ENCODE measurements at places on chromosomes 5 and 9.

- DNase-seq = no peak
These were observed 79.4 kb downstream of the SLCO4C1 start for GRCh38 chr5:102216678-102217077.

- DNase-seq = no peak
These were observed 487.9 kb upstream of the DAP start for GRCh38 chr5:11248966-11249365.

DNA sequence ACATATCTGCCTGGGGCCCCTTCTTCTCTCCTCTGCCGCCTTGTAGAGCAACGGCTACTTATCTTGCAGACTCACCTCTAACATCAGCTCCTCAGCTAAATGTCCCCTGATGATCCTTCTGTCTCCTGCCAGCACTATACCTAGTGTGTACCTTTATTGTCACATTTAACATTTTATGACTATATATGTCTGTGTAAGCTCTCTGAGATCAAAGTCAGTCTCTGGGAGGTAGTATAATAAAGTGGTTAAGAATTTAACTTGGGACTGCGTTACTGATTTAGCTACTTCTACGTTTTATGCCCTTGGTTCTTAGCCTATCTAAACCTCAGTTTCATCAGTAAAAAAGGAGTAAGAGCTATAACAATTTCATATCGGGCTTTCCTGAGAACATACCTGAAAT, 2.2 kb downstream of the TMED7 start:
- DNase-seq = no peak

- DNase-seq = no peak
These were observed 55.5 kb upstream of the SPATA31C2 start for GRCh38 chr9:88193766-88194165.

DNA sequence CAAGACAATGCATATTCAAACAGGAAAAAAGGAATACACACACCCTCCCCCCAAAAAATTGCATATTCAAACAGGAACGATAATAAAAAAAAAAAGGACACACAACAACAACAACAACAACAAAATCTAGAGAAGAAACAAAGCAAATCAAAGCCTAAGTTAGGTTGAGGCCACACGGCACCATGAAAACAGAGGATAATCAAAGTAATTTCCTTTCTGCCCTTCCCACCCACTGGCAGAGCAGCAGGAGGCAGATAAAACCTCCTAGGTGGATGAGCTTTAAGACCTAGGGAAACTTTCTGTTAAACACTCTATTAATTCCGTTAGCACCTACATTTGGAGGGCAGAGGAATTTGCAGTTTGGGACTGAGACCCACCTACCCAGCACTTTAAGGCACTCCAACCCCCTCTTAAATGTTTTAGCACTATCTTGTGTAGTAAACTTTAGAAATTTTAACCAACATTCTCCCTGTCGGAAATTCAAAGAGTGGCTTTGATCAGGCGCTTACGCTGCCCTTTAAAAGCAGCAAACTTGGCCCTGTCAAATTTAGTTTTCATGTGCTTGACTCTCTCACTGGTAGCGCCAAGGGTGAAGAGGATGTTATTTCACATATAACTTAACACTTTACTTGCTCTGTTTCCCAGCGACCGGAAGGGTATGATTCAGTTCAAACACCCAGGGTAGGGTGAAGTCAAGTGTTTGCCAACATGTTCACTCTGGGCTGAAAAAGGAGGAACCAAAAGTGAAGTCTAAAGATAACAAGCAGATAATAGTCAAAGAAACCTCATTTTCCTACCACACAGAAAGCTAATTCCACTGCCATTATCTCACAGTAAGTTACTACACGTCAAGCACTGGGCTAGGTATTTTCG, 9.2 kb downstream of the ENC1 start:
- DNase-seq = no peak

DNA sequence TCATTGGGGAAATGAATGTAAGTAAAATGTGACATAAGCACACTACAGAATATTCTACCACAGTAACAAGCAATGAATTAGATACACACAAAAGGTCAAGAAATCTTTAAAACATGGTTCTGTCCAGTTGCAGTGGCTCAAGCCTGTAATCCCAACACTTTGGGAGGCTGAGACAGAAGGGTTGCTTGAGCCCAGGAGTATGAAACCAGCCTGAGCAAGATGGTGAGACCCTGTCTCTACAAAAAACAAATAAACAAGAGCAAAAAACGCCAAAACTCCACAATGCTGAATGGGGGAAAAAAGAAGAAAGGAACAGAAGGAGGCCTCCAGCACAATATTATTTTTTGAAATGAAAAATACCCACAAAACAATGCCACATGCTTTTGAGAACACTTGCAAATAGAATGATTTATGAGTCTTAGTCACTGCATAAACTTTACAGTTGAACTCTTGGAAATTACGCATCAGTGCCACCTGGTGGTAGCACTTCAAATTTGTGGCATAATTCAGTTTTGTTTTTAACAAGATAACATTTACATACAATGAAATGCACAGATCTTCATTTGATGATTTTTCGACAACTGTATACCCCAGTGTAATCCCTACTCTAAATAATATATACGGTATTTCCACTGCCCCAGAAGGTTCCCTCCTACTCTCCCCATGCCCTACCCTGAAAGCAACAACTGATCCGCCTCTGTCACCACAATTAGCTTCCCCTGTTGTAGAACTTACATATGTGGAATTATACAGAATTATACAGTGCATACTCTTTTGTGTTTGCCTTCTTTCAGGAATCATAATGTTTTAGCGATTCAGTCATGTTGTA, 14.4 kb upstream of the SPINK4 start:
- DNase-seq = peak; percentile 69

DNA sequence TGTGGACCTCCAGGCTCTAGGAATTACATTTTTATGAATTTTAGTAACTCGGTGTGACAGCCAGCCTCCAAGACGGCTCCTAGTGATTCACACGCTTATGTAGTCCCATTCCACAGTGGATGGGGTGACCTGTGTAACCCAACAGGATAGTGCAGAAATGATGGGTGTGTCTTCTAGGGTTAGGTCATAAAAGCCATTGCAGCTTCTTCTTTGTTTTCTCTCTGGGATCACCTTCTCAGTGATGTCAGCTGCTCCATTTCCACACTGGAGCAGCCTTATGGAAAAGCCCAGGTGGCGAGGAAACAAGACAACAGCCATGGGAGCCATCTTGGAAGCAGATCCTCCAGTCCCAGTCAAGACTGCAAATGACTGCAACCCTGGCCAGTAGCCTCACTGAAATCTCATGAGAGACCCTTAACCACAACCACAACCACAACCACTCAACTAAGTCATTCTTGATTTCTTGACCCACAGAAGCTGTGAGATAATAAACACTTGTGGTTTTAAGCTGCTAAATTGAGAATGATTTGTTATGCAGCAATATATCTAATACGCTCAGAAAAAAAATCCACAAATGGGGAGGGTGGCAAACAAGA, 5.1 kb upstream of the GNPDA1 start:
- peak; percentile 72 for DNase-seq

DNA sequence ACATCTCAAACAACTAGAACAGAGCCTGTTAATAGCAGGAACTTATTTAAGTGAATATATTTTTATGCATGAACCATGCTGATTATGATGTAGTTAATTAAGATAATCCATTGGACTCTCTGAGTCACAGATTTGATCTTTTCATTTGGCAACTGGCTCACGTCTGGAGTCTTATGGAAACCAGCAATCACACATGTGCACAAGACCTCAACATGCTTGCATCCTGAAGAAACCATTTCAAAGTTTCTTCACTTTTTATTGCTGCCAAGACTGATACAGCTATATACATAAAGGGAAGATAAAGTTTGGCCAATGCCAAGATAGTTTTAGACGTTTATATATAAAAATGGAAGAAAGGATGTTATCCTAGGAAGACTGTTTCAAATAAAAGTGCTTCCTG, 13.3 kb upstream of the C9 start:
- no peak for DNase-seq

- peak; percentile 53 for DNase-seq
These were observed 101.1 kb downstream of the RGS3 start for GRCh38 chr9:113564498-113565237.

GRCh38 chr9:74494490-74494889, 2.6 kb upstream of the RORB start:
- no peak for DNase-seq

DNA sequence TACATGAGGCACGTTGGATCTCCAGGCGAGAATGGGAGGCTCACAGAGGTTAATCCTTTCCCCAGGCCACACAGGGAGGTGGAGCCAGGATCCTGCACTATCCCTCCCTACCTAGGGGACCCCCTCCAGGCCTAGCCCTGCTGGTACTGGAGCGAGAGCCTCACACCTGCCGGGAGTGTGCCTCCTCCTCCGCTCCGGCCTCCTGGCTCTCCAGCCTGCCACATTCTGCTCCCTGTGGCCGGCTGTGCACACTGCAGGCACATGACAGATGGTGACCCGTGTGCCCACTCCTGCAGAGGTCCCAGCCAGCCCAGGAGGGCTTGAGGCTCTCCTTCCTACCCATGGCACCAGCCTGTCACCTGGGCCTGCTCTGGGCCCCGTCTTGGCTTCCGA, 93.4 kb downstream of the RXRA start:
- no peak for DNase-seq

DNA sequence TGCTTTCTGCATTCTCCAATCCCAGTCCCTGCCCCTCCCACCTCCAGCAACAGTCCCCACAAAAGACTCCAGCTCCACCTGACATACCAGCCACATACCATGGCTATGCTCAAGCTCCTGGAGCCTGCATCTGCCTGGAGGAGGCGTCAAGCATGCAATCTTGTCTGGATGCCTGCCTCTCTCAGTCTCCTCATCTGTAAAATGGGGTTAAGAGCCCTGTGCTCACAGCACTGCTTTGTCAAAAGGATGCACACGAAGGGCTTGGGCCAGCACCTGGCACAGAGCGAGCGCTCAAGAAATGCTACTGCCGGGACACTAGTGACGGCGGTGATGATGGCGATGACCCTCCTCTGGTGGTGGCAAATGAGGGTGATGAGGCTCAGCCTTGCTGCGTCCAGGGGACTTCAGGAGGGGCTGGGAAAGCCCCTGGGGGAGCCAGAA, 202.9 kb upstream of the IER5L start:
- no peak for DNase-seq

- no peak for DNase-seq
These were observed 691.2 kb upstream of the CDH6 start for GRCh38 chr5:30502277-30502676.

- DNase-seq = no peak
These were observed 221.3 kb upstream of the SMC2 start for GRCh38 chr9:103872811-103873210.

DNA sequence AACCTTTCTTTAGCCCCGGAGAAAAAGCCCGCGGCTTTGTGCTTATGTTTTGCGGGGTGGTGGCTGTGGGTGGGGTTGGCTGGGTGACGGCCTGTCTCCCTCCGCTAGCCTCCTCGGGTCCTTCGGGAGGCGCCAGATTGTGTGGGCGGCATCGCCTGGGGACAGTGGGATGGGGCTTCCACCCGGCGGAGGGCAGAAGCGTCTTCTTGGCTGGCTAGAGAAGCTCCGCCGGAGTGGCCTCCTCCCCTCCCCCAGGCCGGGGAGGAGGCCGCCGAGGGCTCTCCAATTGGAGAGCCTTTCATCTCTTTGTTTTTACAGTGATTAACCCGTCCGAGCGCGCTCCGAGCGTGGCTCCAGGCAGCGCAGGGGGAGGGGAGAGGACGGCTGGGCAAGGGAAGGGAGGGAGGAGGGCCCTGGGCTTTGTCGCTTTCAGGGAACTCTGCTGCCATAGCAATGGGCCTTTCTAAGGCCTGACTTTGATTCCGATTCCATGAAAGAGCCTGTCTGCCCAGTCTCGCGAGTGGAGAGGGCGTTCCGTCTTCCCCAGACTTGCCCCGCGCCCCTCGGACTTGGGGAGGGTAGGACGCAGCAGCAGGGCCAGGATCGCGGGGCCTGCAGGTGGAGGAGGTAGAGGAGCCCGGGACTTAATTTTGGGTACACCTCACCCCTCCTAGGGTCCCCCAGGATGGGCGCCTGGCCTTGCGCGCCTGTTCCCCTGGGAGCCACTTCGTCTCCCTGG, 36.7 kb upstream of the TIFAB start:
- DNase-seq = peak; percentile 73

GRCh38 chr5:75856056-75856455, 138.8 kb upstream of the POC5 start:
- no peak for DNase-seq

DNA sequence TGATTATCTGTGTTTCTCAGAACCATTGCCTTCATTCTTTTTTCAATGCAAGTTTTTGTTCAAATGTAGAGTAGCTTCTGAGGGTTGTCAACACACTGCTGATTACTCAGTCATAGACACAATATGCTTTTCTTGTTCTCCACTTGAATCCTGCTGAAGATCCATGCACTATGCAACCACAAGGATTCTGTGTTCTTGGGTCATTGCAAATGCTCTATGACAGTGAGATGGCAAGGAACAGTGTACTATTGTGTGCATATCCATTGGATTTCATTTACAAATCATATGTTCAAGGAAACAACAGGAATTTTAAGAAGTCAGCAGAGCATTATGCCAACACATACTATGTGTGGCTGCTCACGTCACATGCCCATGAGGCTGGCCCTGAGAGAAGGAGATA, 1590.2 kb downstream of the EFNA5 start:
- no peak for DNase-seq

DNA sequence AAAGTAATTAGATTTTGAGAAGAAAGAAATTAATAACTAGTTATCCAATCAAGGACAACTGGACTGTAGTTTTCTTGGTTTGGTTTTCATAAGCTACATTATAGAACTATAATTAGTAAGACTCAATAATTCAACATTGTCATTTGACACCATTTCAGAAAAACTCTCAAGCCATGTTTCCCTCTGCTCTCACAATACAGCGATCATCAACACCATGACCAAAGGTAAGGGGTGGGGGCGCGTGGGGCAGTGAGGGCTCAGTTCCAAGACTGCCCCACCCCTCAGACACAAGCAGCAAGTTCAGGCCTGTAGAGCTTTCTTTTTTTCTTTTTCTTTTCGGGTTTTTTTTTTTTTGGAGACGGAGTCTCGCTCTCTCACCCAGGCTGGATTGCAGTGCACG, 6.4 kb downstream of the CMBL start:
- no peak for DNase-seq

DNA sequence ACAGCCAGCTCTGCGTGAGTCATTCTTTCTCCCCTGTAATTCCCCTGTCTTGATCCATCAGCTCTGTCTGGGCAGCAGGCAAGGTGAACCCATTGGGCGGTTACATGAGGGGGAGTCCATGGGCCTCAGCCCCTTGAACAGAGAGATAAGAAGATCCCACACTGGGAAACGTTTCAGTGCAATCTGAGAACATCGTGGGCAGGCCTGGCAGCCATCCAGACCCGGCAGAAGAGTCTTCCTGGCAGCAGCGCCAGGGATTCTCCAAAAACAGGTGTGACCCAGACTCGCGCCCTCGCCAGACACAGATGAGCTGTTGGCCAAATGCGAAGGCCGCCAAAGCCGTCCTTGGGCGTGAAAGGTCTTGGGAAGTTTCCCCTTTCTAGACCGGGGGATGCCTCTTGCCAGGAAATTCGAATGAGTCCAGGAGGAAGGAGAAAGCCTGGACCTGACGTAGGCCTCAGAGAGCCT, 6.4 kb upstream of the SLC12A7 start:
- DNase-seq = no peak

GRCh38 chr9:86021166-86021565, 78.2 kb downstream of the GOLM1 start:
- DNase-seq = no peak
